ENCODE measurements at places on chromosomes 16 and 17.

- DNase-seq: peak; percentile 98
Measured at GRCh38 chr16:2911638-2912329, at the start of gene FLYWCH1. Gene FLYWCH1, plus strand, starts transcription at chr16:2911931. Its CDS starts 17,755 bp downstream, at chr16:2929686.

DNA sequence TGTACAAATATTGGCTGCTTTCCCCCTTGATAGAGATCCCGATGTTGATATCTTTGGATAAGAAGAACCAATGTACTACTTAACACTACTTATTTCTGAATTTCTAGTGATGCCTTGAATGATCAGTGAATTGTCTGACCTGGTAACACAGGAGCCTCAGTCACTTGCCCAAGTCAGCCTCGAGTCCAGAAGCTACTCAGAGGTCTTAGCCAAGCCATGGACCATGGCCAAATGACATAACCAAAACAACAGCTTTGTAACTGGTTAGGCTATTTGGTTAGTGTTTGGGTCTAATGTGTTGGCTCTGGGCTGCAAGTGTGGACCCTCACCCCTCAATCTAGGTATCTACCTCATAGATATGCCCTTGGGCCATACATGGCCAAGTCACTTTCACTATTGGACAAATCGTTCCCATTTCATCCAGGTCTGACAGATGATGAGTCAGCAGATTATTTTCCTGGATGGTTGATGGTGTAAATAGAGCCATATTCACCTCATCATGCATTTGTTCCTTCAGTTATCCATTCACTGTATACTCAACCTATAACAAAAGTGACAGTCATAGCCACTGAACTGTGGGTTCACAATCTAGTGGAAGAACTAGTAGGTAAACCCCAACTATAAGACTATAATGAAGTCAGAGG is 3.5 kb downstream of the RBFOX1 start:
- DNase-seq: no peak

DNA sequence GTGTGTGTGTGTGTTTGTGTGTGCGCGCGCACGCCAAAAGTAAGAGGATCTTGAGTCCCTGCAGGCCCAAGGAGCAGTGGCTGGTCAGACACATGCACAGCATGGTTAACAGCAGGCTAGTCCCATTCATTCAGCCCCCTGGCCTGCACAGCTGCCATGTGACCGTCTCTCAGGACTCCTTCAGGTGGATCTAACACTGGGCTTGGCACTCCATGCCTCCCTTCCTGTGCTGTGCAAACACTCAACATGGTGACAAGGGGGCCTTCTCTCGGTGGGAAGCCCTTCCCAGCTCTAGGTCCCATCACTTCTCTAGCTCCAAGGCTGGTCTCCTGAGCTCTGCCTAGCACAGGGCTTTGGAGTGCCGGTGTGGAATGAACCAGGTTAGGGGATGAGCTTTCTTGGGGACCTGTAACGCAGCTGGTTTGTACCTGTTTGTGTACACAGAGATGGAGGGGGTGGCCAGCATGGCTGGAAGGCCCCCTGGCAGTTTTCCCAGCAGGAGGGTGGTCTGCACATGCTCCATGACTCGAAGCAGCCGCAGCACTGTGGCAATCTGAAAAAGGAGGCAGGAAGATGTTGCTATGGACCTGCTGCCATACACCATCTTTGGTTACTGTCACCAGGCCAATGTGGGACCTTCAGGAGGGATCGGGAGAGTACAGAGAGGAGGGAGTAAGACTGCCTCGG is 69.4 kb upstream of the GCSH start:
- no peak for DNase-seq

- DNase-seq: no peak
Measured at GRCh38 chr17:31095236-31096105, 694 bp downstream of the NF1 start.

GRCh38 chr17:41586863-41587495 is at the start of gene KRT14:
Gene KRT14, minus strand, starts transcription at chr17:41586895. Its CDS starts 61 bp downstream, at chr17:41586834.
- no peak for DNase-seq

DNA sequence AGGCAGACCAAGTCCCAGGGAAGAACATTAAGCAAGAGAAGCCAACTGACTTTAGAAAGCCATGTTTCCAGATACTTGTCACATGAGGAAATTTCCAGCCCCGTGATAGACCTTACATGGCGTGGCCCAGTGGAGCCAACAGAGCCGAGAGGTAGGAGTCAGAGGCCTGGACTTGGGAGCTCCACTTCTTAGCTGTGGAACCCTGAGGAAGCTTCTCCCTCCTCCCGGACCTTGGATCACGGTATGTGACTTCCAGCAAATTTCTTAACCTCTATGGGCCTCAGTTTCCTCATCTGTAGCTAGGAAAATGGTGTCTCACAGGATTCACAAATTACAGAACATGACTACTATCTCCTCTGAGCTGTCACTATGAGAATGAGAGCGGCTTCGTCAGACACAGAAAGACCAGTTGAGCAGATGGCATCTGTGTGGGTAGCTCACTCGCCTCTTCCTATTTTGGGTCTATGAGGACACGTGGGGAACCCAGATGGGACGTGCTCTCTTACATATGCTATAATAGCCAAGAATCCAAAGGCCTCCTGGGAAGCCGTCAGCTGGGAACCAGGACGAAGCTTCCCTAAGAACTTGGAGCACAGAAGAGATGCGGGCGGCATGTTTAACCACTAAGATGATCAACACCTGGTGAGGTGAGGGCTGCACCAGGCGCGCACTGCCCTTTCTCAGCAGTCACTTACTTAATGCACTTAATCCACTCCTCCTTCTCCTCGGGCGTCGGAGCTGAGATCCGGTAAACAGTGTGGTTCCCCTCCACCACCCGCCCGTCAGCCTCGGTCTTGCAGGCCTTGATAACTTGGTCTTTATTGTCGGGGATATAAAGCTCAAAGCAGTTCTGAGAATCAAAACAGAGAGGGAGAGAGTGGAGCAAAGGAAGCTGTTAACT is 102.3 kb downstream of the CYTH1 start:
- no peak for DNase-seq

DNA sequence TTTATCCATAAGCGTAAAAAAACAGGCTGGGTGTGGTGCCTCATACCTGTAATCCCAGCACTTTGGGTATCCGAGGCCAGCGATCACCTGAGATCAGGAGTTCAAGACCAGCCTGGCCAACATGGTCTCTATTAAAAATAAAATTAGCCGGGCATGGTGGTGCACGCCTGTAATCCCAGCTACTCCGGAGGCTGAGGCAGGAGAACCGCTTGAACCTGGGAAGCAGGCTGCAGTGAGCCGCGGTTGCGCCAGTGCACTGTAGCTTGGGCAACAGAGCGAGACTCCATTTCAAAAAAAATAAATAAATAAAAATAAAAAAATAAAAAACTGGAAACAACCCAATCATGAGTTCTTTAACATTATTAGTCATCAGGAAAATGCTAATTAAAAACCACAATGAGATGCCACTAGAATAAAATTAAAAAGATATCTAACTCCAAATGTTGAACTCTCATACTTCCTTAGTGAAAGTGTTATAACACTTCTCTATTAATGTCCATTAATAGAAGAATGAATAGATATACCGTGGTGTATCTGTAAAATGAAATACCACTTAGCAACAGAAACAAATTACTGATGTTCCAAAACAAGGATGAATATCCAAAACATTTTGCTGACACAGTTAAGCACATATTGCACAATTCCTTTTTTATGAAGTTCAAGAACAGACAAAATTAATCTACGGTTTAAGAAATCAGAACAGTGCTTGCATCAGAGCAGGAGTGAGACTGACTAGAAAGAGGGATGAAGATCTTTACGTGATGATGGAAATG is 13.1 kb downstream of the MPHOSPH6 start:
- no peak for DNase-seq

DNA sequence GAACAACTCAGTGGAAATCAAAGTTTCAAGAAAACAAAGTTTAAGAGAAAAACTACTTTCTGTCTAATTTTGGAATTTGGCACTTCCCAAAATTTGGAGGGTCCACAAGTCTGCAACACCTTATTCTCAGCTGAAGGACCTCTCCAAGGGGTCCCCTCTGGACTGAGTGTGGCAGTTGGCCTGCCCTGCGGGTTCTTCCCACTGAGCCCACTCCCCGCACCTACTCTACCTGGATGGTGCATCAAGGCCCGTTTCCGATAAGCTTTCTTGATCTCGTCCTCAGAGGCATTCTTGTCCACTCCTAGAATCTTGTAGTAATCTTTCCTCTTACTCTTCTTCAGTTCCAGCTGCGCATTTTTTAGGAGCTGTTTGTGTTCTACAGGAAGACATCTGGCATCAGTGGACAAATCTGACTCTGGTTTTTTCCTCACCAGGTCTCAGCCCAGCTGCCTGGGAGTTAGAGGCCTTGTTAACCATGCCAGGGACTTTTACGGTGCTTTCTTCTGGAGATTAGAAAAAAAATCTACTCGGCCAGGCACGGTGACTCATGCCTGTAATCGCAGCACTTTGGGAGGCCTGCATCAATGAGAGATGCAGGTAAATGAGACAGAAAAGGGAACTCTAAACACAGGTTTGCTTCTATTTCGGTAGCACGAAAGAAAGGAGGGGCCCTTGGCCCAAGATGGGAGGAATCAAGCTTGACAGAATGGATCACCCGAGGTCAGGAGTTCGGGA is 15.6 kb downstream of the CNP start:
- DNase-seq: no peak

Data from mucosa of gallbladder (tissue), 1 donor.